ENCODE measurements at places on chromosomes 2 and 18.

DNA sequence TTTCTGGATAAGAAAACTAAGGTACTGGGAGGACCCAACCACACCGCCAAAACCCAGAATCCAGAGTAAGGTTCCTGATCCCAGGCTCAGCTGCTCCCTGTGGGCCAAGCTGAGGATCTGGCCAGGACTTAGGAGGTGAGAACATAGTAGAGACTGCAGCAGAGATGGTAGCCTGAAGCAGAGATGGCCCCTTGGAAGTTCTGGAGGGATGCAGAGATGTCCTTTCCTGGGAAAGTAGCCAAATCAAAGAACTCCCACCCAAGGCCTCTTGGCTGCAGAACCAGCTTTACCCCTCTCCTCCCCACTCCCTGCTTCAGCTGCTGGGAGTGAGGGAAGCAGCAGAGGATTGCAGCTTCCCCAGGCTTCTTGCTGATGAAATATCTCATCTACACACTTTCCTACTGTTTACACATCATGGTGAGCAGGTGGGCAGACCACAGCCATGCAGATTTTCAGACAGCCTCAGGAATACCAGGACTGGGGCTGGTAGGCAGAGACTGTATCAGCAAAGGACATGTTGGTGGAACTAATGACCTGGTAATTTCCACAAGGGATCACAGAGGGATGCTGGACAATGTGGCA lies 32.7 kb downstream of the TMEM17 start:
- DNase-seq, result no peak

GRCh38 chr2:224142397-224143312 lies 103.6 kb upstream of the SERPINE2 start:
- no peak for DNase-seq

GRCh38 chr2:119283873-119284331 lies 60.3 kb downstream of the STEAP3 start:
- no peak for DNase-seq

GRCh38 chr2:202605174-202605573 lies 29.6 kb upstream of the FAM117B start:
- DNase-seq, result no peak

GRCh38 chr18:23743733-23744333 lies 54.6 kb downstream of the LAMA3 start:
- no peak for DNase-seq

GRCh38 chr2:229387866-229388265 lies 116.8 kb upstream of the PID1 start:
- no peak for DNase-seq

DNA sequence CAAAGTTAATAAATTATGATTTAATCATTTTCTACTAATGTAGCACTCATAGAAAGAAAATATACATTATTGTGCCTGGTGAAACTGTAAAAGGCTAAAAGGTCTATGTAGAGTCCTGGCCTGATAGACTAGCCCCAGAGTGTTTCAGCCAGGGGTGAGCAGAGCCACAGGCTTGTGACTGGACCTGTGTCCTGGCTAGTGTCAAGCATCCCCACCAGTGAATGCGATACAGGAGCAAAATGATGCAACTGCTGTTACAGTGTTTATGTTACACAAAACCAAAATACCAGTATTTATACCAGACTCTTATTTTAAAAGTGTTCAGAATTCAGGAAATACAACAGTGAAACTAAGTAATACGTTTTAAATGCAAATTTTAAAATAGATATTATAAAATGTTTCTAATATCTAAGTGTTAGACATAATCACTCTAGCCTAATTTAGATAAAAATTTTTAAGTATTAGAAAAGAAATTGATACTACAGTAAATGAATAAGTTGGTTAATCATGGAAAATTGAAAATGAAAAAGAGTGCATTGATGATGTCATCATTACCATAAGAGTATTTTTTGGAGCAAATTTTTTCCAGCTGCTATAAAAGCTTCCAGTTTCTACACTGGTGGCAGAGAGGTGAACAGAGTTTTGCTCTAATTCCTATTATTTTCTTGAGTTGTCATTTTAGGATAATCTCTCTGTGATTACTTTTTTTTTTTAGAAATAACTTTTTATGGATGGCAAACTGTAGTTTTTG lies 6.2 kb upstream of the TSPYL6 start:
- DNase-seq, result no peak

DNA sequence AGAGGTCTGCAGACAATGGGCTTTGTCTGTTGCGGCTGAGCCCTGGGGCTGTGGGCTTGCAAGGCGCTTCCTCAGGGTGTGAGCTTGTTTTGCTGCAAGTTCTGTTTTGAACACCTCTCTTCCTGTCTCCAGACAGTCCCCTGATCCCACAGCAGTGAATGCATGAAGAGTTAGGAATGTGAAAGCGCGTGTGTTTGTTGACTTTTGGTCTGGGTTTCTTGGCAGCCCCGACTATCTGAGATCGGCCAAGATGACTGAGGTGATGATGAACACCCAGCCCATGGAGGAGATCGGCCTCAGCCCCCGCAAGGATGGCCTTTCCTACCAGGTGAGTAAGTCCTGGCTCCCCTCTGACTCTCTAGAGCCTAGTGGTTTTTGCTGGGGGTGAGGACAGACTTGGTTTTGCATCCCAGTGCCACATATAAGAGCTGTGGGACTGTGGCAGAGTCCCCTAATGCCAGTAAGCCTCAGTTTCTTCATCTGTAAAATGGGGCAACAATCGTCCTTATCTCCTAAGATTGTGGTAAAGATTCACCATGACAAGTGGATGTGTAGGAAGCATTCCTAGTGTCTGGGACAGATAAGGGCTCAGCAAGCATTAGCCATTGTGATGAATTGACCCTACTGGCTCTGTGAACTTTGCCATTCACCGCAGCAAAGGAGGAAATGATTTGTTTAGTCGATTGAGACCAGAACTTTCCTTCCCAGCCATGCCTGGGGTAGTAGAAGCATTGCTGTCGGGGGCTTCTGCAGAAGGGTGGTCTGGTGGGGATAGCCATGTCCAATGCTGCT lies 3.0 kb downstream of the LBH start:
- no peak for DNase-seq
